NCI-H1417 (cell line): ENCODE measurements at places on chromosomes 11 and 22.
A peak's percentile ranks its signal among the peaks of the same experiment; 100 is the strongest.

GRCh38 chr11:19345519-19345847 lies 104.7 kb upstream of the E2F8 start:
- DNase-seq = no peak

- peak; percentile 56 for DNase-seq
These were observed 20.9 kb upstream of the NAALAD2 start for GRCh38 chr11:90113541-90113940.

DNA sequence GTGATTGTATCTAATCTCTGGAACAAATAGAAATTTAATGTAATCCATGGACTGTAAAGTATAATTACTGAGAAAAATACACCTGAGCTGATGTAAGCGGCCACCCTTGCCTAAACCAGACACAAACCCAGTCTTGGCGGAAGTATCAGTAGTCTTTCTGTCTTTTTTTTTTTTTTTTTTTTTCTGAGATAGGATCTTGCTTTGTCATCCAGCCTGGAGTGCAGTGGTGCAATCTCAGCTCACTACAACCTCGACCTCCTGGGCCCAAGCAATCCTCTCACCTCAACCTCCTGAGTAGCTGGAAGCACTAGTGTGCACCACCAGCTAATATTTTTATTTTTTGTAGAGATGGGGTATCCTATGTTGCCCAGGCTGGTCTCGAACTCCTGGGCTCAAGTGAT lies 5.5 kb upstream of the CXCR5 start:
- no peak for DNase-seq

GRCh38 chr22:26276529-26277160 lies 107.4 kb downstream of the SEZ6L start:
- DNase-seq = no peak

DNA sequence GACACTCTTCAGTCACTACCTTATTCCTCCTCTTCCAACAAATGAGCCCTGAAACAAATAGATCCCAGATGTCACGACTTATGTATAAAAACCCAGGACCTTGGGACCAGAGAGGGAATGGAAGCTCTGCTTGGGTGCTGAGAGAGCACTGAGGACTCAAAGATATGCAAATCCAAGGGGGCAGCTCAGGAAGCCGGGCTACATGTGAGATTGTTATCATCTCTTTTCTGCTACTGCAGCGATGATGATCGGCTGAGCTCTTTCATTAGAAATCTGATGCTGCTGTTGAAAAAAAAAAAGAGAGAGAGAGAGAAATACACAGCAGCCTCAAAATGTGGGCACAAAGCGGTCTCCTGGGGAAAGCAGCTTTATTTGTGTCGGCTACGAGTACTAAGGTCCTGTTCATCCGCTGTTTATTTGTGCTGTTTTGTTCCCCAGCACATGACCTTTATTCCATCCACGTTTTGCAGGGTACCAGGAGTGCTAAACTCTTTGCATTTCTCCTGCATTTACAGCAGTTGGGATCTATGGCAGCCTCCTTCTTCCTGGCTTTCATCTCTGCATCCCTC lies 120.2 kb downstream of the TRIM29 start:
- DNase-seq = peak; percentile 44
